Left renal pelvis (tissue), 4 donors: ENCODE measurements at places on chromosomes 2 and 18.

DNA sequence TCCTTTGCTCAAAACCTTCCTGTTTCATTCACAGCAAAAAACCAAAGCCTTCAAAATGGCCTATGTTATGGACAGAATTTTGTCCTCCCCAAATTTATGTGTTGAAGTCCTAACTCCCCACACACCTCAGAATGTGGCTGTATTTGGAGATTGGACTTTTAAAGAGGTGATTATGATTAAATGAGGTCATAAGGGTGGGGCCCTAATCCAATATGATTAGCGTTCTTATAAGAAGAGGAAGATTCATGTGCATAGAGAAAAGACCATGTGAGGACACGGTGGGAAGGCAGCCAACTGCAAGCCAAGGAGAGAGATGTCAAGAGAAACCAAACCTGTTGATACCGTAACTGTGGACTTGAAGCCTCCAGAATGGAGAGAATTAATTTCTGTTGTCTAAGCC, 4.6 kb upstream of the ZNF638 start:
- DNase-seq = no peak

DNA sequence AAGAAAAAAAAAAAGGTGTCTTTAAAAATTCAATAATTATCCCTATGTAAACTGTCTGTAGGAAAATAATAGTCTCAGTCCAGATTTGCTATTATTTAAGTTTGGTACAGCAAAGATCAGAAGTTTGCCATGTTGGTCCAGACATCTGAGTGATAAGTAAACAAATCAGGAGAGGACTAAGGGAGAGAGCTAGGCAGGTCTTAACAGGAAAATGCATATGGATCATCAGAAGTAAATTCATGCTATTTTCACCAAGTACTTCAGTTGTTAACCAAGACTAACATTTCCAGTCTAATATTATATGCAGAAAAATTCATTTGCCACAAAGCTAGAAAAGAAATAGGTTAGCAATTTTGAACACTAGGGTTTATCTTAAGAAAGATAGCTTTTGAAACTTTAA, 95.0 kb upstream of the STK17B start:
- DNase-seq = no peak

- no peak for DNase-seq
Observed at GRCh38 chr18:23992089-23992940, 22.2 kb upstream of the TTC39C start.

DNA sequence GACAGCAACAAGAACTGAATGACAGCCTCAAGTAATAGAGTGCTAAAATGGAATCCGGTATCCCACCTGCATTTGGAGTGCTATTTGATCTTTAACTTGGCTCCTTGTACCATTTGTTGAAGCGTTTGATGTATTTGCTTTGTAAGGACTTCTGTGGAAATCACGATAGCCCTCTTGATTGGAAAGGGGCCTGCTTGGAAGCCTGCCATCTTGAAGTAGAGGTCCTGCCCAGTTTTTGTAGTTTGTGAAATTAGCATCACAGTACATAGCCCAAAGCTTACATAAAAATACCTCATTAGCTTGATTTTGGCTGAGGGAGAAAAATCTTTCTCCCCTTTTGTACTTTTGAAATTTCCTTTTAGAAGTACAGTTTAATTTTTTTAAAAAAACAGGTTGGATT, 2.7 kb downstream of the CDCA7 start:
- DNase-seq = no peak

GRCh38 chr18:5388896-5389295, 93.4 kb upstream of the ZBTB14 start:
- no peak for DNase-seq

GRCh38 chr2:163626639-163627109, 109.1 kb downstream of the FIGN start:
- no peak for DNase-seq

- DNase-seq = no peak
Observed at GRCh38 chr2:79721966-79722365, 209.1 kb downstream of the CTNNA2 start.

GRCh38 chr2:197539734-197540133, 23.9 kb downstream of the MOB4 start:
- no peak for DNase-seq
